HuH-7.5 (cell line): ENCODE measurements at places on chromosomes 11 and 22.

DNA sequence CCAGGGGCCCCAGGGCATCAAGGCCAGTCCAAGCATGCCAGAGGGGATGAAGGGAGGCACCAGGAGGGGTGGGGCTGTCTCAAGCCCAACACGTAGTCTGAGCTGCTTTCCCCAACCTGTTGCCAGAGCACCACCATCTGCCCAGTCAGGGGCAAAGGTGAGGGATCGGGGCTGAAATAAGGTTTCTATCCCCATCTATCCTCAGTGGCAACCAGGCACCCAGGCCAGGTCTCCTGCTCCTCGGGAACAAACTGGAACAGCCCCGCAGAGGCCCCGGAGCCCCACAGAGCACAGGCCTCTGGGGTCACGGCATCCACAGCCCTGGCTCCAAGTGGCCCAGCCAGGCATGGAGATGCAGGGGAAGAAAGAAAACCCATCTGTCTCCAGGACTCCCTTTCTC lies 19.3 kb downstream of the STARD10 start:
- DNase-seq: no peak

DNA sequence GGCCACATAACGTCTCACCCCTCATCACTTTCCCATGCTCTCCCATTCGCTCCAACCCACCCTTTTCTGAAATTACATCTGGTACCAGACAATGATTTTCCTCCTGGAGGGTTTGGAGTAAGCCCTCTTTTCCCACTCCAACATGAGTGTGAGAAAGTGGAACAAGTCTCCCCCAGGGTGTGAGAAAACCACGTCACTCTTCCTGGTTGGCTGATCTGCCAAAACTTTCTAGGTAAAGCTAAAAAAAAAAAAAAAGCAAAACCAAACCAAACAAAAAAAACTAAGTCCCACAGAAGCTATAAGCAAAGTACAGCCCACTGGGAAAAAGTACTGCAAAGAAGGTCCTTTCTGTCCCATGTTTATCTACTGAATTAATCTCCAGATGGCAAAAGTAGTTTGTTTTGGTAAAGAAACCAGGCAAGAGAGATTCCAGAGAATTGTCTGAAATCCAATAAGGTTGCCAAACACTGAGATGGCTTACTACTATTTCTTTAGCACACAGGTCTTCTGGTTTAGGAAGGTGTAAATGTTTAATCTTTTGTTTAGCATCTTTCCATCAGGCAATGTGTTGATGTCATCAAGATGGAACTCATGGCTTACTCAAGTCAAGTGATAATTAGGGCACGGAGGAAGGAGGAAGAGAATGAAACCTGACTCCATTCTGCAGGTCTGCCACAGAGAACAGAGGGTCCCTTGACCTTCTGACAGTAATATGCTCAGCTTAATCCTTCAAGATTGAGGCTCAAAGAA lies 395.6 kb downstream of the LARGE1 start:
- DNase-seq: no peak

GRCh38 chr22:42645341-42645937 lies 3.8 kb downstream of the CYB5R3 start:
- DNase-seq: no peak

DNA sequence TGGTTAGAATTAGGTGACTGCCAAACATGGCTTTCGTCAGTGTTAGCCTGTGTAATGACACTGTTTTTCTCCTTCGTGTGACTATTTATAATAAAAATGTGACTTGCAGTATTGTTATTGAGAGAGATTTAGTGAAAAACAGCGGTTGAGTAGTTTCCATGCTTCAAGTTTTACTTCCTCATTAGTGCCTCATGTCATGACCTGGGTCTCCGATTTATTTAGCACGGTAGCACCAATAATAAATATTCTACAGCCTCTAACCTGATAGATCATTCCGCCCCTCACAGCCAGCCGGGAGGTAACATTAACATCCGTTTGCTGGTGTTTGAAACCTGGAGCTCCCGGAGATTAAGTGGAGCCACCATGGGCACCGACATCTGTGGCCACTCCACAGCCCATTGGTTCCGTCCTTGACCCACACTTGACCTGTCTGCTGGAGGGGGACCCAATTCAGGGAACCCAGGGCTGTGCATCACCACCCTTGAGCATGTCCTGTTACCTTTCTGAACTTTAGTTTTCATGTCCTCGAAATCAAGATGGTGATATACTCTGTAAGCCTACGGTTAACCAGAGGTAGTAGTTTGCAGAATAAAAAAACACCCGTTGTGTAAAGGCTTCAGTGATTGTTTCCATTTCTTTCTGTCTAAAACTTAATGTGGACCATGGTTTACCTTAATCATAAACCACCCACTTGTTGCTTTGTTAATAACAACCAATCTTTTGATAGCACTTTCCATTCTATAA lies 104.1 kb downstream of the ATXN10 start:
- DNase-seq: no peak

GRCh38 chr22:50702261-50702671 lies 29.6 kb downstream of the SHANK3 start:
- DNase-seq: no peak

- DNase-seq: no peak
Measured at GRCh38 chr22:45512363-45512762, 9.7 kb downstream of the FBLN1 start.

DNA sequence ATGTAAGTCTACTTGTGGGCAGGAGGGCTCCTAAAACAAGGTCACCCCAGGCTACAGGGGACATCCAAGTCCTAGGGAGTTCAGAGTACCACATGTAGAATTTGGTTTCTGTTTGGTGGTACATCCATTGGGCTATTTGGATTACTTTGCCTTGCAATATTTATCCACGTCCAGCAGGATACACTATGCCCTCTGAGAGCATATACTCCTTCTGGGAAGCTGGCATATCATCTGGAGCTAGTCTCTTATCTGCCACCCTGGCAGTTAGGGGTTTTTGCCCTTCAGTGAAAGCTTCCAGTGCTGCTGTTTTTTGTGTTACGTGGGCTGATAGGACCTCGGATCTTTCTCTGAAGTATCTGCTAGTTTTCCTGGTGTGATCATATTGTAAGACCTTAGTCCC lies 7.3 kb downstream of the LMO2 start:
- no peak for DNase-seq

DNA sequence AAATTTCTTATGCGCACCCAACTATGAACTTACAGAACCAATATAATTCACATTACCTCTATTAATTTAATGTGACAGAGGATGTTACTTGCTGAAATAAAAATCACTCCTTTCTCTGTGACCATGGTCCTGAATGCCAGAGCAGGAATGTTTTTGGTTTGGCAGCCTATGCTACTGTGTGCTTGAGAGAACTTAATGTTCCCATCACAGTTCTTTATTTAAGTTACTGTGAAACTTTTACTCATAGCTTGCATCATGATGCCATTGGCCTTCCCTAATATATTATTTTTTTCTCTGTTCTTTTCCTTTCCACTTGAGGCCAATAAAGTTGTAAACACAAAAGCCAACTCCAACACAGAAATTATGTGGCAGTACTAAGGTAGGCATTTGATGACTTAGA lies 142.2 kb downstream of the FAM76B start:
- DNase-seq: no peak

- DNase-seq: no peak
Measured at GRCh38 chr22:28999919-29000556, 61.6 kb downstream of the C22orf31 start.

DNA sequence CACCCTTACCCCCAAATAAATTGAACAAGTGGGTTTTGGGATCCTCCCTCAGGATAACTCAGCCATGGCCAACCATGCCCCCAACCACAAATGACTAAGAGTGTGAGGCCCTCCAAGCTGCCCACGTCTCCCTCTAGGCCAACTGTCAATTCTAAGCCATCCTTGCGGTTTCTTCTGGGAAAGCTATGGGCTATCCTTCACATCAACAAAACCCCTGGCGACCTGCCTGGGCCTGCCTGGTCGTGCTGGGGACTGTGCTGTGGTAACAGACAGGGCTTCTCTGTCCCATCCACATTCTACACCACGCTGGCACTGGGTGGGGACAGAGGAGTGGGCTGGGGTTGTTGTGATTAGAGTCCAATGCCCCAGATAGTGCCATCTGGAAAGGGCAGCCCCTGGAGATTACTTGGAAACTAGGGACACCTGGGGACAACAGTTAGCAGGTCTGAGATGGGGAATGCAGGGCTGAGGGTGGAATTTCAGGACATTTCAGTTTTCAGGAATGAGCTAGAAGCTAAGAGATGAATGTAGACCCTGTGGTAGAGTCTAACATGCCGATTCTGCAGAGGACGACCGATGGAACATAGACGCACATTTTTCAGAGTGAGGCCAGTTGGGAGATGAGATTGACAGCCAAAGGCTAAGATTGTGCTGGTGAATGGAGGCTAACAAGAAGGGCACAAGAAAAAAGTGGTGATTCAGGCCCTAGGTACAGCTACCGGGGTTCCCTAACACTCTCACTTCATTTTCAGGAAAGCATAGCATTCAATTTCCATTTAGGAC lies 131.9 kb downstream of the RASSF10 start:
- no peak for DNase-seq

DNA sequence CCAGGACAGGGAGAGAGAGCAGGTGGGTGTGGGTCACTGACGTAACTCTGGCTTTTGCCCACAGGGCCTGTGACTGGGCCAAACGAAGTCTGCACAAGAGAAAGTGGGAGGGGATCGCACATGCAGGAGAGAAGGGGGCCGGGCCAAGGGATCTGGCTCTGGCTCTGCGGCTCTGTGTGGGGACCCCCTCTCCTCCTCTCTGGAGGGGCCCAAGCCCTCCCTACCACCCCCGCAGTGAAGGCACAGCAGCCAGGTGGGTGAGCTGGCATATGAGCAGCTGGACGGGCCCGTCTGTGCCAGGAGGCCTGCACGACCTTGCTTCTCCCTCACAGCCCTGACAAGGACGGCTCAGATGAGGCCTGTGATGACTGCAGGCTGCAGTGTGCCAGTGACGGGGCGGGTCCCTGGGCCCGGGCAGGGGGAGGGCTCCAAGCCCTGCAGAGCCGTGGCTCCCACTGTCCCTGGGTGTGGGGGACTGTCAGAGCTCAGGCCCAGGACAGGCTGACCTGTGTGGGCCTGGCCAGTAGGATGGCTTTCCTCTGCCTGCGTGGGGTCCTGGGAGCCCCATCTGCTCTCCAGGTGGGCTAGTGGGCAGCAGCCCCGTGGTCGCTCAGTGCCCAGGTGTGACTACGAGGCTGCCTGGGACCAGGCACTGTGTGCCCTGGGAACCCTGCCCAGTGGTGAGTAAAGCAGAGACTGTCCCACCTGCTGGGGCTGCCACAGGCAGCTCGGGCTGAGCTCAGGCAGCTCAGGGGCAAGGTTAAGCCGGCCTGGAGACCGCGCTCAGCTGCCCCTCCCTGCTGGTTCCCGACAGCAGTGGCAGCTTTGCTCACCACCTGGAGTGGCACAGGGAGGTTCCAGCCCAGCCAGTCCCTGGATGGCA lies 22.2 kb downstream of the MRGPRG start:
- no peak for DNase-seq

DNA sequence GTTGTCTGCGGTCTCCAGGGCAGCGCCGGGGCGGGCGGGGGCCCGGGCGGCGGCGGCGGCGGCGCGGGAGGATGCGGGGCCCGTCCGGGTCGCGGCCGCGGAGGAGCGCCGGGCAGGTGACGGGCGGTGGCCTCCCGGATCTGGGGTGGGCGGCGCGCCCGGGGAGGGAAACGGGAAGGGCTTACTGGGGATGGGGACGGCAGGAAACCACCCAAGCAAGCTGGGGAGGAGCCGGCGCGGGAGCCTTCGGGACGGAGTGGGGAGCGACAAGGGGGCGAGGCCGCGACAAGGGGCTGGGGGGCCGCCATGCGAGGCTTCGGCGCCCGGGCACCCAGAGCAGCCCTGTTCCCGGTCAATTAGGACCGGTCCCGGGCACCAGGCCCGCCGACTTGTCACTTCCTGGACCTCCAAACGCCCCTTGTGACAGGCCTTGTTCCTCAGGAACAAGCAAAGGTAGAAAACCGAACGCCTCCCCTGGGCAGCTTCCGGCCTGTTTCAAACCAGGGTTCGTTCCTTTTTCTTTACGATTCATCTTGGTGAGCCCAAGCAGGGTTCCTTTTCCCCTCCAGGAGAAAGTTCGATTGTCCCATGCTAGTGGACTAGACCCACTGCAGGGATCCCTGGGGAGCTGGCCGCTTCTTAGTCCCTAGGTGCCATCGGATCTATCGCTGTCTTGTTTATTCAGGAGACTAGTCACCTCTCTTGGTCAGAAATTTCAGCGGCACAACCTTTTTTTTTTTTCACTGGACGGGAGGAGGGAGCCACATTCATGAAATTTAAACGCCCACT lies 492 bp downstream of the JHY start:
- DNase-seq: no peak

DNA sequence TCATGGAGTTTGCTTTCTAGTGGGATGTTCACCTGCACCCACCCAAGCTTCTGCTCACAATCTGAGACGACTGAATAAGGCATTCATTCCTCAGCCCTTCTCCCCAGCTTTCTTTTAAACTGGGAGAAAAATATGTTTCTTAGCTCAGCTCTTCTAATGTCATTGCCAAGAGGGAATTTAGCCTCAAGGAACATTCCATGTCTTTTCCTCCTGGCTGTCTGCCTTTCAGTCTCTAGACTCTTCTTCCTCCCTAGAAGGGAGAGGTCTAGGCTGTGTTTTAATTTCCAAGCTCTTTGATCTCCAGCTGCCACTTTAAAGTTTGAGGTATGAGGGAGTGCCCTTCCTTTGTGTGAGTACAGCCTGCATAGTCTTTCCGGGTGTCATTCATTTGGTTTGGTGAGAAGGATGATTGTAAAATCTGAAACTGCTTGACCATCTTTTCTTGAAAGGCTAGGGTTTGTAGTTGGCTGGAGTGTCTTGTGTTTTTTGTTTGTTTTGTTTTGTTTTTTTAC lies 11.7 kb upstream of the HTATIP2 start:
- DNase-seq: no peak

DNA sequence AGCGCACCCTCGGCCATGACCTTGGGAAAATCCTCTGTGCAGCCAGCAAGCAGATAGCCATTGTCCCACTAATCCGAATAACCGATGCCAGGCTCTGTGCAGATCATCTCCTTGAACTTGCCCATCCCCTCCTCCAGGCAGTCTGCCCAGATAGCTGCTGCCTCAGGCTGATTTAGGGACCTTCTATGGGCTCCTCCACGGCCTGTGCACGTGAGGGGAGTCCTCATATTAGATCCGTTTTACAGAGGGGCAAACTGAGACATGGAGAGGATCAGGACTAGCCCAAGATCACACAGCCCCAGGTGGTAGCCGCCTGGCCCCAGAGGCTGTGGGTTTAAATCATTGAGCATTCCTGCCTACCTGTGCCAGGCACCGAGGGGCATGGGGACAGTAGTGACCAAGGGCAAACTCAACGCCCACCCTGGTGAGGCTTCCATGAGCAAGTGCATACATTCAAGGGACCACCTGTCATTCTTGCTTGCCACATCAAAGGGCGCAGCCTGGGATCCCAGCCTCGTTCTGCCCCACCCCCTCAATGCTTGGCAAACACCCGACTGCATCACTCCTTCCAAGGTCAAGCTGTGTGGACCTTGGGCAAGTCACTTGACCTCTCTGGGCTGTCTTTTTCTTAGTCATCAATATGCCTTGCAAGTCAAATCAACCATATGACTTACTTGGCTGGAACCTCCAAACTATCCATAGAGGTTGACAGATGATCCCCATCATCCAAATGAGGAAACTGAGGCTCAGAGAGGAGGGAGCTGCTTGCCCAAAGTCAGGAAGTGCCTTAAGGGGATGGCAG lies 131.6 kb downstream of the MN1 start:
- no peak for DNase-seq

- no peak for DNase-seq
Measured at GRCh38 chr22:39815932-39816331, 77.6 kb downstream of the ENTHD1 start.

- DNase-seq: no peak
Measured at GRCh38 chr11:1573077-1573902, 1.2 kb upstream of the DUSP8 start.
